Activated T-cell treated with anti-CD3 and anti-CD28 coated beads for 4 hours (primary cell): ENCODE measurements at places on chromosomes 16 and 17.
A peak's percentile ranks its signal among the peaks of the same experiment; 100 is the strongest.

- DNase-seq: no peak
These were observed 90.9 kb upstream of the PLCG2 start for GRCh38 chr16:81688182-81688581.

- DNase-seq: no peak
These were observed 30.5 kb downstream of the TMEM98 start for GRCh38 chr17:32958418-32958817.

DNA sequence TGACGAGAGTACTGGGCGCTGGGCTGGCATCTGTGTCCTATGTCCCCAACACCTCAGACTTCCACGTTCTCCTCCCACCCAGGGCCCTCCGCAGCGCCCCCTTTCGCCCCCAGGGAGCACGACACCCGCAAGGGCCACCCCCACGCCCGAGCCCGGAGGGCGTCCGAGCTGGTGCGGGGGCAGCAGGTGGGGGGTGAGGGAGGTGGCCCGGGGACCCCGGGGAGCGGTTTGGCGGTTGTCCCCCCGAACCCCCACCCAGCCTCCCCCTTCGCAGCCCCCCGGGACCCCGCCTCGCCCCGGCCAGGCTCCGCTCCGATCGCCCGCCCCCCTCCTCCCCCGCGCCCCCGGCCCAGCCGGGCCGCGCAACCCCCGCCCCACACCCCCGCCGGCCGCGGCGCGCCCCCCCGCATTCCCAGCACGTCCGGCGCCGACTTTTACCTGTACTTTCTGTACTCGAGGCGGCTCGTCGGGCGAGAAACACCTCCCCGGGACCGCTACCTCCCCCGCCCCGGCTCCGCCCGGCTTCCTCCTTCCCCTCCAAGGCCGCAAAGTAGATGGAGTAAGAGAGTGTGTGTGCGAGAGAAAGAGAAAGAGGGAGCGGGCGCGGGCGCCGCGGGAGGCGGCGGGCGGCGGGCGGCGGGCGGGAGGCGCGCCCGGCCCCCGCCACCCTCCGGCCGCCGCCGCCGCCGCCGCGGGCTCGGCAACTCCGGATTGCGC lies 901 bp downstream of the CDYL2 start:
- DNase-seq: peak; percentile 27

- no peak for DNase-seq
These were observed 43.7 kb downstream of the HSBP1 start for GRCh38 chr16:83851473-83851872.

DNA sequence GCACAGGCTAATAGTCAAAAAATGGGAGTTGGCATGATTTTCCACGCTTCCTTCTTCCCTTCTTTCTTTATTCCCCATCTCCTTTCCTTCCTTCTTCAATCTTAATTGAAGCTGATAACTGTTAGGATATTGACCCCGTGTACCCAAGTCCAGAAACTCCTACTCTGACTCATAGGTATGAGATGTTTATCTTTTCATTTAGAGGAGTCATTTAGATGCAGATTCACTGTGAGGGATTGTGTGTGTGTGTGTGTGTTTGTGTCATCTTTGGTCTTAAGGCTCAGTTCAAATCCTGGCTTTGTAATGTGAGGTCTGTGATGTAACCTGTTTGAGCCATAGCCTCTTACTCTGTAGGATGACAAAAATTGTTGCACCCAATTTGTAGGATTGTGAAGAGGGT lies 332.0 kb upstream of the MAF start:
- DNase-seq: no peak

DNA sequence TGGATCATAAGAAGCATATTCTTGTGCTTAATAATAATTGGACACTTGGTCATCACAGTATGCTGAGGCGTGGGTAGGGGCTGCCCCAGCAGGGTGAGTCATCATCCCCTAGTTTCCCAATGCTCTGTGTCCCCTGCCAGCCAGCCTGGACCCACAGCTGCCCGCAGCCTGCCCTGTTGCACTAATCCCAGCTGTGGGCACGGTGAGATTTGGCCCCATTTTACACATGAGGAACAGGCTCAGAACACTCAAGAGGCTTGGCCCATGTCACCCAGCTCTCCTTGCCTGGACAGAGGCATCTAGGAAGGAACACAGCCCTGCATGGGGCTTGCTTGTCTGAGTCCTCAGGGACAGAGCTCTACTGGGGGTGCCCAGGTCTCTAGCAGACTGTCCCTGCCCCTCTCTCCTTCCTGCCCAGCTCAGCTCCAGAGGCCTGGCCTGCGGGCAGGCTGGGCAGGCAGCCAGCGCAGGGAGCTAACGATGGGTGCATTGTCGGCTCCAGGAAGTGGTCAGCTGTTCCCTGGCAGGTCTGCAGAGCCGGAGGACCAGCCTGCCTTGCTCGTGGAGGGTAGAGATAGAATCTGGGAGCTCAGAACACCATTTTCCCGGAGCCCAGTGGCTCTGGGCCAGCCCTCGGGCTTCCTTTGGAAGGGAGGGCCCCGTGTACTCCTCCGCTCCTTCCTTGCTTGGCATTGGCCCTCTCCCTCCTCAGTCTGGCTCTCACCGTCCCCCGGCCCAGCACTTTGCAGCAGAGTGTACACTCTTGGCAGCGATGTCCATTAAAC lies 189.4 kb downstream of the RAB11FIP4 start:
- no peak for DNase-seq

GRCh38 chr16:47229053-47230050 lies 85.6 kb upstream of the NETO2 start:
- DNase-seq: no peak

DNA sequence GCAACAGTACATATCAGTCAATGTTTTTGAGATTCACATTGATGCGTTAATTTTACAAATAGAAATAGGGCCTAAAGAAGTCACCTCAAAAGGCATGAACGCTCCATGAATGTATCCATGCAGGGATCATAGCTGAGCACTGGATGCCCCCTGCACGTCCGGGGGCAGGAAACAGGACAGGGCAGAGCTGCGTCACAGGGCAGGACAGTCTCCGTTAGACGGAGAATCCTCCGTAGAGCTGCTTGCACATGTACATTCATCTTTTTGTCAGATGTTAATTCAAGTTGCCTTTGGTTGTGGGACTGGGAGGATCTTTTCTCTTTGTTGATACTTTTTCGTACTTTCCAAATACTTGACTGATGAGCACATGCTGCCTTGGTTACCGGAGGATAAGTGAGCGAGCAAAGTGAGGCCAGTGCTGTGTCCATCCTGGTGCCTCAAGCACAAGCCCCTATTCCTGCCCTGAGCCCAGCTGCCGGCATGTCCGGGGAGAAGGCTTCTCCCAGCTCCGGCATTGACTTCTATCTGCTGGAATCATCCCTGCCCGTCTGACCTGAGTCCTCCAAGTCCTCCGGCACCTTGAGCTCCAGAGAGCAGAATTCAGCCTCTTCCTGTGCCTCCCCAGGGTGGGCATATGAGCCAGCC lies 15.0 kb downstream of the GAA start:
- no peak for DNase-seq

DNA sequence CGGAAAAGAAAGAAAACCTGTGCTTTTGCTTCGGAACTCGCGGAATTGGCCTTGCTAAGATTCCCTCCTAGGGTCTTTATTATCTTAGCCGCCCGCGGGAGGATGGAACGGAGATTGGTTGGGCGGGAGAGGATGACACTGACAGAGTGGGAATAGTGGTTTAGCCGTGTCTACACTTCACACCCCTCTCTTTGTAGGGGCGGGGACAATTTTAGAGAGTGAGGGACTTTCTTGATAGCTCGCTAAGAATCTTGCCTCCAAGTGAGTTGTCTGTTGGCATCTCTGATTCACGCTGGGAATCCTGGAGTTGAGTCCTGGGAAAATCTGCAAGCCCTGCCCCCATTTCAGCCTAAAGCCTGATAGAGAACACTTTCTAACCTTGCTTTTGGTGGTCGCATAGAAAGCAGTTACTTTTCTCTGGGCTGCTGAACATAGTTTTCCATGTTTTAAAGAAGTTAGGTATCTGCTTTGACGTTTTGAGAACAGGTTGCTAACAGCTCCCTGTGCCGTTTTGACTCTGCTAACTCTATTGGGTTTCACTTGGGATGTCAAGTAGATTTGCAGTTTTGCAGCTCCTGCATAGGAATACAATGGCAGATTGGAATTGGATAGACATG lies 697 bp downstream of the NOL11 start:
- peak; percentile 32 for DNase-seq

- DNase-seq: no peak
These were observed 869.5 kb upstream of the SOX9 start for GRCh38 chr17:71251276-71251675.

DNA sequence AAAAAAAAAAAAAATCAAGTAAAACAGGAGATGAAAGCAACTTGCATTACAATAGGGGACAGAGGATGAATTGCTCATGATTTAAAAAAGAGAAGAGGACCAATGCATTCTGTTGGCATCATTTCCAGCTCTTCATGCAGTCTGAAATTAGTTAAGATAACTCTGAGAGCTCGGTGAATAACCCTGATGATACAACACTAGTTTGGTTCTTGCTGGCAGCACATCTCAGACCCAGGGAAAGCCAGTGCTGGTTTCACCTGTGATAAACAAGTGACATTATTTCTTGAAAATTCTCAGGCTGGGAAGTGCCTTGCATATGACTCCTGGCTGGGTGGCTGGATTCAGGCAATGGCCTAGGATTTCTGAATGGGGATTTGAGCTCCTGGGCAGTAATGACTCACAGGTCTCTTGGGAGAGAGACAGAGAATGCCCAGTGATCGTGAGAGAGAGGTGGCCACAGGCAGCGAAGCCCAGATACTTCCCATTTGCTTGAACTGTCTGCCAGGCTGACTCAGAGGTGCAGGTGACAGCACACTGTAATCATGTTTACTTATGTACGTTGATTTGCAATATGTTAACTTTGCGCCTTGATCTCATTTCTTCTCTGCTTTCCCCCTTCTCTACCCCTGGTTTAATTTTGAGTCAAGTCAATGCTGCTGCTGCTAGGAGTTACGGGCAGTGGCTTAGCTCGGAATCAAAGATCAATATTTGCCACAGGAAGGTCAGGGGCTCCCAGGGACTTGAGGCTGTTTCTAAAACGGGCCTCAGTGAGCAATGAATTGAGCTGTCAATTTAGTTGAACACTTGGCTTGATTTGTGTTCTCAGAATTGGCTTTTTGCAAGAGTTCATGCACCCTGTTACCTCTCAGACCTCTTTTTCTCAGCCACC lies 27.1 kb downstream of the ARSG start:
- DNase-seq: no peak

DNA sequence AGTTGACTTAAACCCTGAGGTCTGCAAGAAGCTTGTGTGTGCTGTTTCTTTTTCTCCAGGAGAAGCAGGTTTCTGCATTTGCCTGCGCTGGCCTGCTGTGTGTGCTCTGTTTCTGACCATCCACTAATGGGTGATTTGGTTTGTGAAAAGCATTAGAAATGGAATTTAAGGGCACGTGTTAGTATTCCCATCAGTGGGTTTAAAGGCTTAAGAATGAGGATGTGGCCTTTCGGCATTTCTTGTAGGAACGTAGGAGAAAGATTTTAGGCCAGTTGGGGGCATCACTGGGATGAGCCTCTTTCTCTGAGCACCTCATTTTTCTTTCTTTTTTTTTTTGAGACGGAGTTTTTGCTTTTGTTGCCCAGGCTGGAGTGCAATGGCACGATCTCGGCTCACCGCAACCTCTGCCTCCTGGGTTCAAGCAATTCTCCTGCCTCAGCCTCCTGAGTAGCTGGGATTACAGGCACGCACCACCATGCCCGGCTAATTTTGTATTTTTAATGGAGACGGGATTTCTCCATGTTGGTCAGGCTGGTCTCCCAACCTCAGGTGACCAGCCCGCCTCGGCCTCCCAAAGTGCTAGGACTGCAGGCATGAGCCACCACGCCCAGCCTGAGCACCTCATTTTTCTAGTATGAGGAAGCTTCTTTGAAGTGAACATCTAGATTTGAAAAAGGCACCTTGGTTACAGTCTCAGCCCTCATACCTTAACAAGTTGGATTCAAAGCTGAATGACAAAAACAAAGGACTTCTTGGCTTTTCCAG lies 110.3 kb downstream of the BANP start:
- DNase-seq: no peak

DNA sequence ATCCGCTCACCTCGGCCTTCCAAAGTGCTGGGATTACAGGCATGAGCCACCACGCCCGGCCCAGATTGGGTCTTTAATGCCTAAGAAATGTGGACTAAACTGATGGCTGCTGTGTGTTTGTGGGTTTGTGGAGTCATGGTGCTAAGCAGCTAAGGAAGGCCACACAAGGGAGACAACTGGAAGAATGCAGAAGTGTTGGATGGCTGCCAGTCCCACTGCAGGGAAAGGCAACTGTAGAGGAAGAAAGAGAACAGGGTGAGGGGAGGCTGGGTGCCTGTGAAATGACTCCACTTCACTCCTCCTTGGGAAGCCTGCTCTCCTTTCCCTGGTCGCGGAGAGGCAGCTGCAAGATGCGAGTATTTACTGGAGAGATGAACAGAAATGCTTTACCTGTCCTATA lies 23.5 kb upstream of the SIAH1 start:
- DNase-seq: no peak

GRCh38 chr16:9816644-9817043 lies 365.6 kb downstream of the GRIN2A start:
- no peak for DNase-seq

- no peak for DNase-seq
These were observed 508.0 kb downstream of the WWOX start for GRCh38 chr16:78607465-78607864.

DNA sequence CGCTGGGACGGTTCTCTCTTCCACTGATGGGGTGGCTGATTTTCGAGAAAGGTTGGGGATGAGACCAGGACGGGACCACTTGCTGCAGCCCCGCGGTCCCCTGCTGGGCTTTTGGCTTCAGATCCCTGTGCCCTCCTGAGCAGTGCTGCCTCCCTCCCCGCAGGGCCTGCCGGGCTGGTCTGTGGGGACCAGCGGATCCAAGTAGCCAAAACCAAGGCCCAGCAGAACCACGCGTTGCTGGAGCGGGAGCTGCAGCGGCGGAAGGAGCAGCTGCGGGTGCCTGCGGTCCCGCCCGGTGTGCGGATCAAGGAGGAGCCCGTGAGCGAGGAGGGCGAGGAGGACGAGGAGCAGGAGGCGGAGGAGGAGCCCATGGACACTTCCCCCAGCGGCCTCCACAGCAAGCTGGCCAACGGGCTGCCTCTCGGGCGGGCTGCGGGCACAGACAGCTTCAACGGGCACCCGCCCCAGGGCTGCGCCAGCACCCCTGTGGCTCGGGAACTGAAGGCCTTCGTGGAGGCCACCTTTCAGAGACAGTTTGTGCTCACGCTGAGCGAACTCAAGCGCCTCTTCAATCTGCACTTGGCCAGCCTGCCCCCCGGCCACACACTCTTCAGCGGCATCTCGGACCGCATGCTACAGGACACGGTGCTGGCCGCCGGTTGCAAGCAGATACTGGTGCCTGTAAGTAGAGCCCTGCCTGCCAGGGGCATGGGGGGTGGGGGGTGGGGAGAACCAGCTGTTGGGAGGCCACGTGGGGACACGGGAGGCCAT lies 28.6 kb downstream of the POLR3E start:
- DNase-seq: no peak
